ENCODE measurements at places on chromosomes 16 and 17.

GRCh38 chr17:68886401-68886800, 68.8 kb downstream of the ABCA8 start:
- DNase-seq, result no peak

- peak; percentile 31 for DNase-seq
These were observed 13.6 kb upstream of the TERF2 start for GRCh38 chr16:69399361-69399760.

DNA sequence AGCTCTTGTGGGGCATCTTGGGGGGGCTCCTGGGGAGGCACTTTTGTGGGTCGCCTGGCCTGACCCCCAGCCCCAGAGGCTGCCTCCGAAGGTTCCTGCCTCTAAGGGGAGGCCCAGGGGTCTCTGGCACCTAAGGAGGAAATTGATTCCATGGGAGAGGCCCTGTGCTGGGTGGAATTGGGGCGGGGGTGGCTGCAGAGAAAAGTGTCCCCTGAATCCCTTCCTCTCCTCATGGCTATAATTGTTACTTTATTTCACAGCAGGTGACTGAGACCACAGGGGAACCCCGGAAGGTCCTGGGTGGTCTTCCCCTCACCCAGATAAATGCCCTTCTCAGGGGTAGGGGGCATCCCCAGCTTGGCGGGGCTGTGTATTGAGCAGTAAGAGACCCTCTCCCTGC, 3.1 kb downstream of the GLIS2 start:
- DNase-seq, result no peak

GRCh38 chr17:73819440-73820395, 175.5 kb upstream of the SDK2 start:
- no peak for DNase-seq

DNA sequence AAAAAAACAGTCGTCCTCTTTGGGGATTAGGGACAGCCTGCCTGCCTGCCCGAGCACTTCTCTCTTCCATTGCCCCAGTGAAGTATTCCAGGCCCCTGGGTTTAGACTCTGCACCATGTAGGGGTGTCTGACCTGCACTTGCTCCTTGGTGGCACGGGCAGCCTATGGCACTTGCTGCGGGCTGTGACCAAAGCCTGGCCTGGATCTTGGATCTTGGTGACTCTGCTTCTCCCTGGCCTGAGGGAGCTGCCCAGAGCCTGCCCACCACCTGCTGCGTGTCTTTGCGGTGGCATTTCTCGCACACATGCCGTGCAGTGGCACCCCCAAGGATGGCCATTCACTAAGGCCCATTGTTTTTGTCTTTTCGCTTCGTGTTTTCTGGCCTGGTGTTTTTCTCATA, 6.1 kb upstream of the STH start:
- no peak for DNase-seq

GRCh38 chr17:48970865-48971687, 2.7 kb upstream of the GIP start:
- DNase-seq, result no peak

- peak; percentile 26 for DNase-seq
These were observed 501.4 kb upstream of the WSB1 start for GRCh38 chr17:26792486-26792885.

- DNase-seq, result no peak
These were observed 238.2 kb upstream of the ASIC2 start for GRCh38 chr17:33531311-33531710.

DNA sequence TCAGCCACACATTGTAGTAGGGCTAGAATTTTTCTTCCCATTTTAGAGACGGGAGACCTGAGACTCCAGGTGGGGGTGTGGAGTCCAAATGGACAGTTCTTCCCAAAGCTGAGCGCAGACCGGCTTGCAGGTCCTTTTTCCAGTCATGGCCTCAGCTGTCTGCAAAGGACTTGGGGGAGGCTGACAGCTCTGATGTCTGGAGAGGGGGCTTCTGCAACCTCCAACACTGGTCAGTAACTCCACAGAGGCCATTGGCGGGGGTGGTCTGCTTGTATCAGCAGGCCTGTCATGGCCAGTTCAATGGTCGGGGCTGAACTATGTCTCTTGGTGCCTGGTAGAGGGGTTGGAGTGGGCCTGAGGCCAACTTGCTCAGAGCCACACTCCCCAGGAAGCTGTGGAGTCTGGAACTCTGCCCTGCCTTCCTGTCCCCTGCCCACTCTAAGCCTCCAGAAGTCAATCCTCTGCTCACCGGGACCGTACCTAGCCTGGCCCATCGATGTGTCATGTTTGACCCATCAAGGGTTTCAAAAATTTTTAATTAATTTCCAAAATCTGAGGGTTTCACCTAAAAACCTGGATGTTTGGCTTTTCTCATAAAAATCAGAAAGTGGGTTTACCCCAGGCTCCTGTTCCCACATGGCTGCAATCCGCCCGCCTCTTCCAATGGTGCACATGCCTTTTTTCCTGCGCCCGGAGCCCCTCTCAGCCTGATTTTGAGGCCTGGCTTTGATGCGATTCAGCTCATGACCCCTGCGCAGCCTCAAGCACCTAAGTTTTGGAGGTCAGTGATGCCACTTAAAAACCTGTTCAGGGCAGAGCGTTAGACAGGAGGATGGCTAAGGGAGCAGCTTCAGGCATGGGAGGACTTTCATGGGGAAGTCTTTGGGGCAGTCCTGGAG, 39.9 kb downstream of the SNX20 start:
- no peak for DNase-seq
